ENCODE measurements at places on chromosomes 3 and 15.

- no peak for DNase-seq
Measured at GRCh38 chr3:8539419-8539818, 37.8 kb downstream of the LMCD1 start.

GRCh38 chr15:69725957-69726356 is 273.3 kb downstream of the RPLP1 start:
- DNase-seq = no peak

- no peak for DNase-seq
Measured at GRCh38 chr15:84894736-84895425, 10.4 kb downstream of the SLC28A1 start.

DNA sequence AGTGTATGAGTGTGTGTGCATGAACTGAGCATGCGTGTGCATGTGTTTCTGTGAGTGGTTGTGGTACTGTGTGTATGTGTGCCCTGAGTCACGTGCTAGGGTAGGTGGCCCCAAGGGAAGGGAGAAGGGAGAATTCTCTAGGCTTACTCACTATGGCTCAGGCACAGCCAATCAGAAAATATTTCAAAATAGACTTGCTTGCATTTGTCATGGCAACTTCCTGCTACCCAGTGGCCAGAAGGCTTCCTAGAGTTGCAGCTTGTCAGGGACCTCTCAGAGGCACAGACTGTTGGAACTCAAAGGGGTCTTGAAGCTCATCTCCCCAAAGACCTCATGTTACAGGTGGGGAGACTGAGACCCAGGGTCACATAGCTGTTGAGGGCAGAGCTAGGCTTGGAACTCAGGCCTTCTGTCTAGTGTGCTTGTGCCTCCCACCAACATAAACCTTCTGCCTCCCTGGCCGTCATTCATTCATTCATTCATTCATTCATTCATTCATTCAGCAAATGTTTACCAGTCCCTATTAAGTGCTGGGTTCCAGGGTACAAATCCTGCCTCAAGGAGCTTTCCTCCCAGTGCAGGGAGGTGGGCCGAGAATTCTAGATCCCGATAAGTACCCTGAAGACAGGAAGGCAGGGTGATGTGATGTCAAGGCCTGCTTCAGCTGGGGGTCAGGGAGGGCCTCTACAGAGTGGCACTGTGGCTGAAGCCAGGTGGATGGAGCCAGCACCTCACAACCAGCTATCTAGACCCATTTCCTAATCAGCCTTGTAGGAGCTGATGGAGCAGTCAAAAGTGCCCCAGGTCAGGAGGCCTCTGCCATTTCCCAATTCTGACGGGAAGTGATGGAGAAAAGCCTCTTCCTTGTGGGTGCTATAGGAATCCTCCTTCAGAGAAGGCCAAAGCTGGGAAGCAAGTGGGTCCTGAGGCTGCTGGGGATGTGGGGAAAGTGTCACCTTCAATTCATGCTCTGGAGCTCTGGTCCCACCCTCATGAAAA is 10.9 kb upstream of the RFT1 start:
- DNase-seq = no peak

GRCh38 chr3:27141668-27142067 is 227.5 kb downstream of the NEK10 start:
- DNase-seq = no peak

DNA sequence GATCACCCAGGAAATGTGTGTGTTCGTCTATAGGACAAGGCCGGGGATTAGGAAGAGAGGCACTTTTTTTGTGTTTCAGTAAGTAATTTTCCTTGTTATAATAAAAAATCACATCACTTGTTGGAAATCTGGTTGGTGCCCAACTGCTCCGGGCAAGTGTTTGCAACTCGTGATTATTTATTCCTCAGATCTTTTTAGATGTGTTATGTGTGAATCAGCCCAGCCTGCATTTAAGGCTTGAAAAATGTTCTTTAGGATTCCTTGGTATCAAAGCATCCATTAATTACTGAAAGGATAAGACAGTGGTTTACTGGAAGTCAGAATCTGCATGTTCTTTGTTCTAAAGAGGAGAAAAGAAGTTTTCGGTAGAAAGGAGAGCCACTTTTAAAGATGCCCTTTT is 345.6 kb downstream of the FEZF2 start:
- DNase-seq = no peak

Measured in stimulated activated CD4-positive, alpha-beta T cell treated with anti-CD3 and anti-CD28 coated beads, Interleukin-1b, Interleukin-23, amount 100 ng/mL, for 1 hour (primary cell).